NCI-H446 treated with DMSO at 0.1 percent for 48 hours (cell line): ENCODE measurements at places on chromosomes 1 and 21.
A peak's percentile ranks its signal among the peaks of the same experiment; 100 is the strongest.

- no peak for DNase-seq
These were observed 44.4 kb upstream of the LRRC8C start for GRCh38 chr1:89588480-89588879.

- no peak for DNase-seq
These were observed 25.2 kb downstream of the RC3H1 start for GRCh38 chr1:173996995-173997394.

DNA sequence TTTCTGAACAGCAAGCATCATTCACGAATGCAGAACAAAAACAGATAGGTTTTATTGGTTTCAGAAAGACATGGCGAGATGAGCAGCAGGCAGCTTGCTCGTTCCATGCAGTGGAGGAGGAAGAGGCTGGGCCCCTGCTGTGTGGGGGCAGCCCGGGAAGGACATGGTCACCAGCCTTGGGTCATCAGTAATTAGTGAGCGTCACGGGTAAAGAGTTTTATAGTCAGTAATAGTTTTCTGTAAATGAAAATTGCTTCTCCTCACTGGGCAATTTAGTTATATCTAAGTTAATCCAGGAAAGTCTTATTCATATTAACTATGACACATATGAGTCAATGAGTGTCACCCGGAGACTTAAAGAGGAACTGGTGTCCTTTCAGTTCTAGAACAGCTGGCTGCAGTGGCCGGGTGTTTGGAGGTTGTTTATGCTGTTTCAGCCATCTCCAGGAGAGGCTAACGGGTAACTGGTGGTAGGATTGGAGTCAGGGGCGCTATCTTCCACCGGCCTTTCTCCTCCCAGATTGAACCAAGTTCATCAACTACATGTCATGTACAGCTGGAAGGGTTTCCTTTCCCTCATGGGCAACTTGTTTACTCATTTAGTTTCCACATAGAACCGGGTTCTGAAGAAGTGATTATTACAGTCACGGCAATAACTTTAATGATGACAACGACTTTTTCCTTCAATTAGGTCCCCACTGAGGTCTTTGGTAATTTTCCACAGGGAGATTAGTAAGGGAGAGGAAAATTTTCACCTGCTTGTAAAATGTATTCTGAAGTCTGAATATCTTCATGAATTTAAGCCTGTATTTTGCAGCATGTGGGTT is 34.6 kb upstream of the SLC45A1 start:
- DNase-seq: no peak

- DNase-seq: no peak
These were observed 6.2 kb downstream of the RCC2 start for GRCh38 chr1:17433261-17433660.

DNA sequence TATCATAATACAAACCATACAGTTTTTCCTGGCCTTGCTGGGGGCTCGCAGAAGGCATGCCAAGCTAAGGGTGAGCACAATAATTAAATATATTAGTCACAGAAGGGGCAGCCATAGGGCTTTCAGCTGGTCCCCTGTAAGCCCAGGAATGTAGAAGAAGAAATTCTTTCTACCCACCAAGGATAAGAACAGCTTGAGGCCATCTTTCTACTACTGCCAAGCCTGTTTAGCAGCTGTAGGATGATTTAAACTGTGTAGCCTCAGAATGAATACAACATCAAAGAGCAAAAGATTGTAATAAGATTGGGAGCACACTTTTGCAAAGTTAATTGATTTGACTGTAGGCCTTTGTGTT is 171.5 kb downstream of the LRRC7 start:
- no peak for DNase-seq

- DNase-seq: no peak
These were observed 1.5 kb downstream of the KCNA3 start for GRCh38 chr1:110673197-110673701.

DNA sequence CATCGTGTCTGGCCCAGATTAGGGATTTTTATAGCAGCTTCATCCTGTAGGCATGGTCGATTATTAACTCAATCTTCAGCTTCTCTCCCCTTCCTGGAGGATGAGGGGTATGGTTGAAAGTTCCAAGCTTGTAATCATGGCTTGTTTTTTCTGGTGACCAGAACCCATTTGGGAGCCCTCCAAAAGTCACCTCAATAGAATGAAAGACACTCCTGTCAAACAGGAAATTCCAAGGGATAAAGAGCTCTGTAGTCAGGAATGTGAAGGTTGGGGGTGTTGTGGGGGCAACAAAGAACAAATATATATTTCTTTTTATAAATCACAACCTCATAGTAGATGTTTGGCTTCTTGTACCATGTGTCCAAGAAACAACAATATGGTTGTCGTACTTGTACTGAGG is 212.7 kb upstream of the ESRRG start:
- DNase-seq: no peak

DNA sequence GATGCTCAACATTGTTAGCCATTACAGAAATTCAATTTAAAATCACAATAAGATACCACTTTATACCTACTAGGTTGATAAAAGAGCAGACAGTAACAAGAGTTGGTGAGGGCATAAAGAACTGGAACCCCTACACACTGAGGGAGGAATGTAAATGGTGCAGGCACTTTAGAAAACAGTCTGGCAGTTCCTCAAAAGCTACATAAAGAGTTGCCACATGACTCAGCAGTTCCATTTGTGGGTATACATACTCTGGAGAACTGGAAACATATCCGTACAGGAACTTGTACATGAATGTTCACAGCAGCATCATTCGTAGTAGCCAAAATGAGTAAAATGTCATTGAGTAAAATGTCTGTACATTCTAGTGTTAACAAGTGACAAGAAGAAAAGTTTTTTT is 17.0 kb downstream of the NSL1 start:
- no peak for DNase-seq

- no peak for DNase-seq
These were observed 228.1 kb downstream of the TPR start for GRCh38 chr1:186146974-186147373.

- no peak for DNase-seq
These were observed 54.9 kb upstream of the B3GALT2 start for GRCh38 chr1:193241132-193241827.

GRCh38 chr21:42665026-42665425 is 11.6 kb downstream of the PDE9A start:
- DNase-seq: peak; percentile 45

DNA sequence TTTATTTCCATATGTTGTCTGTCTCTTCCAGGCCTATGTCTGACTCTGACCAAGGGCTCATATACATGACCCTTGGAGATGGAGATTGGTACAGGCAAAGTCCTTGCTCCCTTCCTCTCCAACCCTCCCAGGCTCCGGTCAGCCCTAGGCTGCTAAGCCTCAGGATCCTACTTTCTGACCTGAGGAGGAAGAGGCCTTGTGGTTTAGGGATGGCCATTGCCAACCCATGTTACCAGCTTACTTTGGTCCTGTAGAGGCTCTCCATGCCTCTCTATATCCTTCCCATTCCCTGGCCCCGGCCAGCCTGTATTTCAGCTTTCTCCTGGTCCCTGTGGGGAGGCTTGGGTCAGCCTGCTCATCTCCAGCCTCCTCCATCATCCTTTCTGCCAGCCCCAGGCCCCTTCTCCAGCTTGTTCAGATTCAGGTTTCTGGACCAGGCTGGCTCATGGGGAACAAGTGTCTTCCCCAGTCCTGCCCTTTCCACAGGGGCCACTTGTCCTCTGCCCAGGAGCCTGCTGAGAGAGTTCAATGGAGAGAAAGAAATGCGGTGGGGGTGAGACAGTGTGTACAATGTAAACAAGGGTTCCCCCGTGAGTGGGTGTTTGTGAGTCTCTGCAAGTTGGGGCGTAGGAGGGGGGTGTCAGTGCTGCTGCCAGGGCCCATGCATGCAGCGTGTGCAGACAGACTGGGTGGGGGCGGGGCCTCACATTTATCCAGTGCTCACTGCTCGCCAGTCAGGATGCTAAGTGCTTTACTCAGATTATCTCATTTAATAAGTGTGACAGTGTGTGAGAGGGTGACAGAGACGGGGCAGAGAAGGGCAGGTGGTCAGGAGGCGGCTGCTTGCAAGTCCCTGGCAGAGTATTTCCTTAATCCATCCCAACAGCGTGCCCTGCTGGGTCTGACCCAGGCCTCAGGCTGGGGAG is 31.3 kb upstream of the FOXO6 start:
- no peak for DNase-seq

- no peak for DNase-seq
These were observed 24.0 kb downstream of the LRRC8D start for GRCh38 chr1:89844860-89845259.

GRCh38 chr1:192561301-192561700 is 14.3 kb upstream of the RGS1 start:
- no peak for DNase-seq

GRCh38 chr21:42189860-42190485 is 29.0 kb upstream of the ABCG1 start:
- no peak for DNase-seq

GRCh38 chr21:45339421-45340402 is 52.0 kb upstream of the POFUT2 start:
- no peak for DNase-seq

DNA sequence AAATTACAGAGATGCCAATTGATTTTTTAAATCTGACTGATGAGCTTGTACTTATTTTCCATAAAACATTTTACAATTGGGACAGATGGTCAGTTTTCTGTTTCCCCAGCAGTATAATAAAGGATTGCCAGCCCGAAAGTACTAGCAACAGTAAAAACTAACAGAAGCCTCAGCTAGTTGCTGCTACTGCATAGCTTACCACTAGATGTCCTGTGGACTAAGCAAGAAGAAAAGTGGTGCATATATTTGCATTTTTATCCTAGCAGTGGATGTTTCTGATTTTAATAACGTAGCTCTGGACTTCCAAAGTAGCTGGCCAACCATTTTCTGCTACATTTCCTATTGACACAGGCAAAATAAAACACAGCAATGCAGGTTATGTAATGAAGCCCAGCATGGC is 241.5 kb downstream of the BARHL2 start:
- peak; percentile 29 for DNase-seq

DNA sequence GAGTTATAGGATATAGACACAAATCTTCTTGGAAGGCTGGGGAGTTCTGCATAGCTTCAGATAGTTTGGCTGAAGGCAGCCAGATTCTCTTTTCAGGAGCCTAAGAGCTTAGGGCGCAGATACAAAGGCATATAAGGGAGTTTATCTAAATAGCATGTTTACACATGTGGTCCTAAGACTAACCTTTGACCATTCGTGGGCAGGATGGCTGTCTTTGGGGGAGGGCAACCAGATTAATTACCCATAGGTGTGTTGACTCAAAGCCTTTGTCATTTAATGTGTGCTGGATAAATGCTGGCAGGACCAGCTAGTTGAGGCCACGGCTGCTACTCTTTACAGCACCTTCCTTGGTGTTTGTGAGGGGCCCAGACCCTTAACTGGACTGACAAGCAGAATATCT is 71.8 kb downstream of the IER5 start:
- DNase-seq: no peak

- no peak for DNase-seq
These were observed 949.7 kb downstream of the AMY1C start for GRCh38 chr1:104699433-104699832.

- DNase-seq: no peak
These were observed 9.8 kb upstream of the PHTF1 start for GRCh38 chr1:113768916-113769600.

GRCh38 chr1:67522001-67522441 is 91.8 kb upstream of the SERBP1 start:
- no peak for DNase-seq

GRCh38 chr1:92934395-92935378 is 26.6 kb downstream of the DIPK1A start:
- DNase-seq: peak; percentile 97

DNA sequence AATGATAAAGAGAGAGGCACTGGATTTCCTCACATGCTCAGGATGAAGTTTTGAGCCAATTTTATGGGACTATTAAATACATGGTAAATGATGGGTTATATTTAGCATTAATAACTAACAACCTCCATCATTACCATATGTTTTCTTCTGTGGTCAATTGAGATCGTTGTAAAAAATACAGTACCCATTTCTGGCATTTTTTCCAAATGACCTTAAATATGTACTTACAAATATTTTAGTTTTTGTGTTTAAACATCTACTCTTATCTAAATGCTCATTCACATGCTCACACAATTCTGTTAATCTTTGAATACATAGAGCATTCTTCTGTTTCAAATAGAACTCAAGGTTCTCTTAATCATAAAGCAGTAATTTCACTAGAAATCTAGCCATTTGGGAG is 330.0 kb upstream of the BRINP3 start:
- no peak for DNase-seq

- DNase-seq: peak; percentile 9
These were observed 9.9 kb upstream of the LRRC39 start for GRCh38 chr1:100187912-100188311.

- DNase-seq: peak; percentile 60
These were observed 57.3 kb upstream of the EFHD2 start for GRCh38 chr1:15352128-15352957.

- no peak for DNase-seq
These were observed 21.7 kb upstream of the LRRC47 start for GRCh38 chr1:3817821-3818597.

DNA sequence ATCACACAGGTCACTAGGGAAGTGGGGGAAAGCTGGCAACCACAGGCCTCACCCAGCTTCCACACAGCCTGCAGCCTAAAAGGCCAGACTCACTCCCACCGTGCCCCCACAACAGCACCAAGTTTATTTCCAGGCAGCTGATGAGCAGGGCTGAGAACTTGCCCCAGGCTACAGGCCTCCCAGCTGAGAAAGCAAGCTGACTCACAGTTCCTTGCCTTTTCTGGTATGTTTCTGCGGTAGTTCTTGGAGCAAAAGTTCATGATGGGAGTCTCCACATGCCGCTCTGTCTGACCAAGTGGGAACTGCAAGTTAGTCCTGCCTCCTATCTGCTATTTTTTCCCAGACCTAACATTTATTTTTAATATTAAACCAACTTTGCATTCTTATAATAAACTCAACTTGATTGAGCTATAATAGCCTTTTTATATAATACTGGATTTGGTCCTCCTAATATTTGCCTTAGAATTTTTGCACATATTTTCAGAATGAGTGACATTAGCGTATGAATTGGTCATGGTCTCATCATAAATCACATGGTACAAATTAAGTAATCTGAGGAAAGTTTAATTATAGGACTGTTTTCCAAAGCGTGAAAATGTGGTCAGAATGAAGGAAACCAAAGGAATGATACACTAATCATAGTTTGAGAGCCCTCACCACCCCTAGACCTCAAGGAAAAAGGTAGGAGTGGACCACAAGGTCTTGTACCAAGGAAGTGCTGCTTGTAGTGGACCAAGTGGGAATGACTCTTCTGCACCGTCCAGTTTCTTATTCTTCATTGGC is 30.7 kb downstream of the RPAP2 start:
- no peak for DNase-seq

DNA sequence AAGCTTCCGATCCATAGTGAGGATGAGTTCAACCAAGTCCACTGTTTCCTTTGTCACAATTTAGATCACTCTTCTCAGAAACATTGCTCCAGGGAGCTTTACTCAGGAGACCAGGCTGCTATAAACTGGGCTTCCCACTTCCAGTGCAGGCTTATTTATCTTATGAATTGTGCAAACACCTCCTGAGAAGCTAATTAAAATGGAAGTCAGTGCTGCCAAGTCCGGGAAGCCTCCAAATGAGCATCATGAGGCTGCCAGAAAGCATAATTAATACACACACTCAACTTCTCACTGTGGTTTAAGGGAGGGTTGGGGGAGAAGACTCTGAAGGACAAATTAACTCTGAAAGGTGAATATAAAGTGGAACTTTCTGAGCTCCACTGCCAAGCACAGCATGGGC is 145.0 kb upstream of the SGIP1 start:
- DNase-seq: peak; percentile 96
